ENCODE measurements at places on chromosomes 16 and 17.

DNA sequence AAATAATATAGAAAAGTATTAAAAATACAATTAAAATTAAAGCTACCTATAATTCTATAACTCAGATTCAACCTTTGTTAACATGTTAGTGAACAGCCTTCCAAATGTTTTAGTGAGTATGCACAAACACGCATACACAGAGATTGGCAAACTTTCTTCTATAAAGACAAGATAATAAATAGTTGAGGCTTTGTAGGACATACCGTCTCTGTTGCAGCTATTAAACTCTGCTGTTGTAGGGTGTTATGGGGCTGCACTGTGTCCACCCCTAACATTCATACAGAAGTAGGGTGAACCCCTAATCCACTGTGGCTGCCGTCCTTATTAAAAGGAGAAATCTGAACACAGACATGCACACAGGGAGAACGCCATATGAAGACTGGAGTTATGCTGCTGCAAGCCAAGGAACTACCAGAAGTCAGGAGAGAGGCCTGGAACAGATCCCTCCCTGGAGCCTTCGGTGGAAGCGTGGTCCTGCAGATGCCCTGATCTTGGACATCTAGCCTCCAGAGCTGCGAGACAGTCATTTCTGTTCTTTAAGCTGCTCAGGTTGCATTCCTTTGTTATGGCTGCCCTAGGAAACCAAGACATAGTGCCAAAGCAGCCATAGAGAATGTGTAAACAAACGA lies 383.2 kb downstream of the GRIN2A start:
- no peak for DNase-seq

- no peak for DNase-seq
Observed at GRCh38 chr16:65318138-65318537, 196.3 kb upstream of the CDH11 start.

GRCh38 chr17:33322063-33322462 lies 29.0 kb upstream of the ASIC2 start:
- DNase-seq, result no peak

- no peak for DNase-seq
Observed at GRCh38 chr17:72989074-72989610, 103.3 kb downstream of the SLC39A11 start.

- no peak for DNase-seq
Observed at GRCh38 chr16:25716186-25716585, 24.4 kb downstream of the HS3ST4 start.

- DNase-seq, result no peak
Observed at GRCh38 chr17:47620503-47621245, 29.0 kb upstream of the KPNB1 start.

DNA sequence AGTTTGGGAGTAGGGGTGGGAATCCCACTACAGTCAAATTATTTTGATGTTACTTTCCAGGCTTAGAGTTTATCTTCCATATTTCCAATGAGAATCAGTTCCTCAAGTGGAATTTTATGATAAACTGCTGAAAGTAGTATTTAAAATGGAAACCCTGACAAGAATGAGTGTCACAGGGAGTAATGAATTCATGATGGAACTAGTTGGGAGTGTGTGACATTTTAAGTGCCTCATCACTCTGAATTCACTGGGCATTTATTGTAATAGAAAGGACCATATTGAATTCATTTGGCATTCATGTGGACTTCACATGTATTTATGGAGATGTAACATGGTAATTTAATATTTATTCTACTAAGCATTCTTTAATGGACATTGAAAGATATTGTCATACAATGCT lies 320.9 kb downstream of the CDH13 start:
- DNase-seq, result no peak

GRCh38 chr17:62625870-62626200 lies 1.6 kb upstream of the MRC2 start:
- no peak for DNase-seq

DNA sequence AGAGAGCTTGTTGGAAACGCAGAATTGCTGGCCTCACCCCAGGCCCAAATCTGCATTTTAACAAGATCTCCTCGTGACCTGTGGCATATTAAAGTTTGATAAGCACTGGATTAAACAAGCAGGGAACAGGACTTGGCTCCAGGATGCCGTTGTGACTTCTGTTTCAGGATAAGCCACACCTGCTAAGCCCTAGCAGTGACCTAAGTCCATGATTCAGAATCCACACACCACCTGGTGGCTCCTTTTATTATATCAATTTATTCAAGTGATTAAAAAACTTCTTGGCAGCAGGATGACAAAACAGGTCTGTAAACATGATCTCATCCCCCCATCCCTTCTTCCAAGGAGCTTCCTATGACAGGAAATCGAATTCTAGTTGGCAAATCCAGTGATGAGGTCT lies 9.1 kb downstream of the NAGPA start:
- no peak for DNase-seq

GRCh38 chr17:30965686-30966085 lies 5.2 kb upstream of the RNF135 start:
- DNase-seq, result no peak

DNA sequence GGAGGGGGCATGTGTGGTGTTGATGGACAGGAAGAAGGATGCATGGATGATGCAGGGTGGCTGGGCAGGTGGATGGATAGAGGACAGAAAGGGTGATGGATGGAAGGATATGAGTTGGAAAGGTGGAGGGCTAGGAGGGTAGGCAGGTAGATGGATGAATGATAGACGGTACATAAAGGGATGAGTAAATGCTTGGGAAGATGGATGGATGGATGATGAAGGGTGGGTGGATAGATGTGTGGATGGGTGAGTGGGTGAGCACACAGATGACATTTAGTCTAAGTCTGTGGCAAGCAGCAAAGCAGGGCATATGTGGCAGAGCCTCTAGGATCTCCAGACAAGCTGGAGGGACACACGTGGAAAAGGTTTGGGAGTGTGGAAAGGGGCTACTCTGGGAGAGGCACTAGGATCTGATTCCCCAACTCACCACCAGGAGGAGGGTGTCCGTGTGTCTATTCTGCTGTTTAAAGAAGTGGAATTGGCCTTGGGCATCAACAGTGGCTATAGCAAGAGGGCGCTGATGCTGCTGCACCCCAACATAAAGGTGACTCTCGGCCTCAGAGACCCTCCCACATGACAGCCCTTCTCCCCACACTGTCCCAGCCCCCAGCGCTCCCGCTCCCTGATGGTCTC lies 8.2 kb downstream of the PLD2 start:
- DNase-seq, result no peak

DNA sequence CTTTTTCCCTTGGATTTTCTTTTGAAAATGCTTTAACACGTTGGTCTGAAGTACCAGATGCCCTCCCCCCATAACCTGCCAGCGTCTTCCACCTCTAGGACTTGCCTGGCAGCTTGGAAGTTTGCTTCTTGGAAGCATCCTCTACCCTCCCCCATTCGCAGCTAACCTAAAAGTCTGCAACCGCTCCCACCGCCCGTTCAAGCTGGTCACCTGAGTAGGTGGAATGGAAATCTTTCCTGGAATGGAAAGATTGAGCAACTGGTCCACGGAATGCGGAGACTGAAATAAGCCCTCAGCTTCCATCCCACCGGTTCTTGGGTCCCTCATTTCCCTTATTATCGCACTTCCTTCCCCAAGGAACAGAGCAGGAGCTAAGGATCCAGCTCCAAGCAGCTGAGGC lies 31.4 kb downstream of the HS3ST3B1 start:
- DNase-seq, result no peak

- DNase-seq, result no peak
Observed at GRCh38 chr16:56927471-56927870, 4.5 kb upstream of the HERPUD1 start.

- no peak for DNase-seq
Observed at GRCh38 chr17:80729761-80730160, 185.1 kb downstream of the RPTOR start.

DNA sequence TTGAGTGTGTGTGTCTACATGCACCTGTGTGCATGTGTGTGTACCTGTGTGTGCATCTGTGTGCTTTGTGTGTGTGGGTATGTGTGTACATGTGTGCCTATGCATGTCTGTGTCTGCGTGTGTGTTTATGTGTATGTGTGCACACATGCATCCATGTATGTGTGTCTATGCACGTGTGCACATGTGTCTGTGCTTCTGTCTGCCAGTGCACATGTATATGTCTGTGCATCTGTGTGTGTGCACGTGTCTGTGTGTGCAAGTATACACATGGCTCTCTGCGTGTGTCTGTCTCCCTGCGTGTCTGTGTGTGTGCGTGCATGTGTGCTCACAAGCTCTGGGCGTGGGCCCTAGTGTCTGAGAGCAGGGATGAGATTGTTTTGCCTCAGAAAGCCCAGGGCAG lies 85.3 kb upstream of the SEC14L1 start:
- DNase-seq, result no peak

DNA sequence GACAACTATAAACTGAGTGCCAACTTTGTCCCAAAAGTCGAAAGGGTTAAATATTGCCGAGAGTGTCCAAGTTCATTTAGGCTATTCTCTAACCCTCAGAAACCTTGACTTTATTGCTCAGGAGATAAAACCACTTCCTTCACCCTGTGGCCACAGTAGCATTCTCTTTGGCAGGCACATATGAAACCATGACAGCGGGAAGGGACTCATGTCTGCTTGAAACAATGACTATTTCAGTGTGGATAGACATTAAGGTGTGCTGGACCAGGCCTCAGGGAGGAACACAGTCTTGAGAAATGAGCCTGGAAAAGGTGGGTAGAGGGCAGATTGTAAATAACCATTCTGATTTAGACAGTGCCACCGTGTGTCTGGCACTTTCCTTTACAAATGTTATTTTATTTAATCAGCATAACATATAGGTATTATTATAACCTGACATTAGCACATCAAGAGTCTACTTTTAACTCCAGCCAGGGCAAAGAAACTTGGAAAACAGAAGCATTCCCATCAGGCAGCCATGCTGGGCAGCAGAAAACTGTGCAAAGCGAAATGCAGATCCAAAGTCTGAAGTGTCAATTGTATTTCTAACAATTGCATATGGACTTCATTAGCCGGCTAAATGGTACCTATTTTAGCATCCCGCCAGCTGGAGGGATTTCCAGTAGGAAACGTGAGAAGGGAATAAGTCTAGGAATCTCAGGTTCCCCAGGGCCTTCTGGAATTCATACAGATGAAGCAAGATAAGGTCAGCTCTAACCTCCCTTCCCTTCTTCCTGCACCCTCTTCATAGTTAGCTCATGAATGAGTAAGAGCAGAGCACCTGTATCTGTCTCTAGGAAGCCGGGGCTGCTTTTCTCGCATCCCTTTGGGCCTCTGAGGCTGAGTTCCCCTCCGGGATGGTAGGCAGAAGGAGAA lies 212.8 kb upstream of the ELAC2 start:
- no peak for DNase-seq

DNA sequence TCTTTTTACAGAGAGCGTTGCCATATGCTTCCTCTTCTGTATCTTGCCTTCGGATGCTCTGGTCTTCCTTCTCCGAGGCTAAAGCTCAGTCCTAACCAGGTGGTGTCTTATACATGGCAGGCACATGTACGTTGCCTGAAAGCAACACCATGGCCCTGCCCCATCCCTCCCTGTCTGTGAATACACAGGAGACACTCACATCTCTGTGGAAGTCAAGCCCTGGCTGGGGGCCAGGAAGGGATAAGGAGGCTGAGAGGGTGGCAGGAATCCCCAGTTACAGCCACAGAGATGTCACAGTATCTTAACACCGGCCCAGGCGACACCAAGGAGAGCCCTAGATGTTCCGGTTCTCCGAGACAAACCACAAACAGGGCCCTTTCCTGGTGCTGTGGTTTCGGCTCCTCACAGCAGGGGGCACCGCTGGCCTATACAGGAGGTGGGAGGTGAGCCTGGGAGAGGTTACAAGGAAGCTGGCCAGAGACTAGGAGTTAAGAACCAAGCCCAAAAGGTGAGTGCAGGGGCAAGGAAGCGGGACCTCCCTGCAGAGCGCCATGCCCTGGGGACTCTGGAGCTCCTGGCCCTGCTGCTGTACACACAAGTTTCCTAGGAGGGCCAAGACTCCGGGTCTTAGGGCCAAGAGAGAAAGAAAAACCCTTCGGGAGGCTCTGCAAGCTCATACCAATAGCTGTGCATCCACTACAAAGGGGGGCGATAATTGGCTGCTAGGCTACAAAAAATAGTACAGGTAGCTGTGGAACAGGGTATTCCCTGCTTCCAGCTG lies 41.7 kb downstream of the SRL start:
- DNase-seq, result no peak

DNA sequence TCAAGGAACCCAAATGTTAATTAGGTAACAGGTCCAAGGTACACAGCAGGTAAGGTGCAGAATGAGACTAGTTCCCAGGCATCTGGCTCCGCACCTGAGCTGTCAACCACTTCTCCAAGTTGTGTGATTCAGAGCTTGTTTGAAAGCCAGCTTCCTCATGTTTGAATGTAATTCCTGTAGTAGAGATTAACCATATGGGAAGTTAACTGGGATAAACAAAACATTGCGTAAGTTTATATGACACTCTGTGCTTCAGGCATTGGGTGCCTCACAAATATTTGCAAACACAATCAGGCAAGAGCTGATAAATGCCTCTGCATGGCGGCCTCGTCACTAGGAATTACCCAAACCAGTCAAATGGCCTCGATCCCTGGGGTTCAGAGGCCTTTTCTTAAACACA lies 27.9 kb upstream of the CPHXL start:
- no peak for DNase-seq

- no peak for DNase-seq
Observed at GRCh38 chr17:77300016-77300686, 159.4 kb downstream of the SEC14L1 start.

- DNase-seq, result no peak
Observed at GRCh38 chr16:53502331-53503269, at the start of gene AKTIP. Gene AKTIP (minus strand): TSS chr16:53503209. CDS start chr16:53500259, 2,950 bp downstream.

GRCh38 chr17:29251184-29251583 lies 4.5 kb downstream of the CRYBA1 start:
- no peak for DNase-seq

Measured in AG04449 (cell line).